Activated naive CD4-positive, alpha-beta T cell treated with anti-CD3 and anti-CD28 coated beads, Interleukin-2, amount 50 U/mL, for 72 hours (primary cell): ENCODE measurements at places on chromosomes 5 and 9.
A peak's percentile ranks its signal among the peaks of the same experiment; 100 is the strongest.

DNA sequence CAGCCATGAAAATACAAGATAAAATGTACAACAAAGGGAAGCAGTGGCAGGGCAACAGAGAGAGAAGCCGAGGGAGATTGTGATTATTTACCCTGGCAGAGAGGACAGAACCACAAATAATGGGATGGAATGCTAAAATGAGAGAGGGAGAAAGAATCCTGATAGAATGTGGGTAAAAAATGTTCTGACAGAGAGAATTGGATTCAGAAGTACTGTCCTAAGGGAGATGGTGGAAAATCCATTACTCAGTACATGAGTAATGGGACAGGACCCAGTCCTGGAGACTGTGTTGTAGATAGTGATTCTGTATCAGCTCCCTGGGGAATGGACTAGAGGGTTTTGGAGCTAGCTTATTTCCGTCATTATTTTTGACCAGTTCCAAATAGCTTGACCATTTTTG, 831.5 kb downstream of the MAT2B start:
- no peak for DNase-seq

DNA sequence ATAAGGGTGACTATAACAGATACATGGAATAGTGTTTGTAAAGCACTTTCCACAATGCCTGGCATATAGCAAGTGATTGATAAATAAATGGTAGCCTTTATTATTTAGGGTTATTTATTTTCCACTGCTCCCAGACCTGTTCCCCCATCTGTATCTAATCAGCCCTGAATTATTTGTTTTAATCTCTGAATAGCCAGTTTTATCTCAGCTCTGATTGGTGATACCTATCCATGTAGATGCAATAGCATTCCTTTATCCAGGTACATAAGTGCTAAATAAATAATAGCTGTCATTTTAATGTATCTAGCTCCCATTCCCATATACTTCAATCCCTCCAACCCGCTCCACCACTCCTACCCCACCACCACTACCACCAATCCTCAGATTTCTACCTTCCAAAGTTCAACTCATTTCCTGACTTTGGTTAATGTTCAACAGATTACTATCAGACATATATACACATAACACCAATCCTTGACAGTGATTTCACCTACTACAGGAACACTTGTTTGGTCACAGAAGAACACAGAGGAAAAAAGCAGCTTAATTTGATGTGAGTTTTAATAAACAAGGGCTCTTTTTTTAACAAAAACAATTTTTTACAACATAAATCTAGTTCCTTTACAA, 14.0 kb downstream of the PRKAA1 start:
- no peak for DNase-seq

DNA sequence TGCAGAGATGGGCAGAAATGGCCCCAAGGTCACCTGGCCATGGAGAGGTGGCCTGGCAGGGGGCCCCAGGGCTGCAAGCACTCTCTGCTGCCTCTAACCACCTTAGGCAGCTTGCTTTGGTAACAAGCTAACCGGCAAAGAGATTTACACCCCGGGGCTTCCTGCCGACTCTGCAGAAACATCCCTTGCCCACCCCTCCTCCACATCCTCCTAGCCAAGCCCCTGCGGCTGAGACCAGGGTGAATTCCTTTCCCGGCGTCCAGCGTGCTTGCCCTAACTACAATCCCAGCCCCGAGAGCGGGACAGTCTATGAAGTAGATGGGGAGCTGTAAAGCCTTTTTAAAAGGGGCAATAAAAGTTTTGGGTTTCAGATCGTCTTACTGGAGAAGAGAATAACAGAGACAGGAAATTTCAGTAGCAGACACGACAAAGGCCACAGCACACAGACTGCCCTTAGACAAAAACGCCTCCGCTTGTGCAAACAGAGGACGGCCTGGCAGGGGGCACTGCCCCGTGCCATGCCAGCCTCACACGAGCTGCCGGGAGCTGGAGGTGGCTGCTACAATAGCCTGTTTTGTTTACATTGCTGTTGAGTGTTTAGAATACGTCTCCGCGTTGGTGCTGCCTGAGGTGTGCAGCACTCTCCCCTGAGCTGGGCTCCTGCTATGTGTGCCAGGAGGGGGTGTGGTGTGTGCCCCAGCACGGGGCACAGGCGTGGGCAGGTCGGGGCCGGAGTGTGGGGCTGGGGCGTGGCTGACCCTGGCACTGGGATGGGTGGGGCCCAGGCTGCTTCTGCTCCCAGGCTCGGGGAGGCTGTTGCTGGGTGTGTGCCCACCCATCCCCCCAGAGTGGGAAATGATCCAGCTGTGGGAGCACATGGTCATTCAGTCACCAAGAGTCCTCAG, 15.3 kb downstream of the MYMK start:
- no peak for DNase-seq

DNA sequence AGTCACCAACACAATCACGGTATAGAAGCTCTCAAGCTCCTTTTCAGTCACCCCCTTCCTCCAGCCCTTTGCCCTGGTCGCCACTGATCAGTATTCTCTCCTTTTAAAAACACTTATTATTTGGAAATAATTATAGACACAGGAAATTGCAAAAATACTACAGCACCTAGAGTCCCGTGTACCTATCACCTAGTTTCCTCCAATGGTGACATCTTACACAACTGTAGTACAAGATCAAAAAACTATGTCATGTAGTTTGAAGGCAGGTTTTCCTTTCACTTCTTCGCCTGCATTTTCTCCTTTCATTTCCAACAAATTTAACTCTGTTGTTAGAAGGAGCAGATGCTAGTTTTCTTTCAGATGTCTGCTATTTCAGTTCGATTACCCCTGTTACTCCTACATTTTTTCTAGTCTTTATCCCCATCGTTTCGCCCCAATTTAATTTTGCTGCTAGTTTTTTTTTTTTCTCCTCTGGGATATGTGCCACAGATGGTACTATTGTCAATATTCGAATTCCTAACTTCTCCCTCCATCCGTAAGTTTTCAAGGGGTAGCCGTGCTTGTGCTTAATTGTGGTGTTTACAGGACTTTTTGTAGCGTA, 612 bp upstream of the ATG10 start:
- DNase-seq: no peak

- DNase-seq: no peak
These were observed 50.0 kb upstream of the KLF4 start for GRCh38 chr9:107539427-107540163.

DNA sequence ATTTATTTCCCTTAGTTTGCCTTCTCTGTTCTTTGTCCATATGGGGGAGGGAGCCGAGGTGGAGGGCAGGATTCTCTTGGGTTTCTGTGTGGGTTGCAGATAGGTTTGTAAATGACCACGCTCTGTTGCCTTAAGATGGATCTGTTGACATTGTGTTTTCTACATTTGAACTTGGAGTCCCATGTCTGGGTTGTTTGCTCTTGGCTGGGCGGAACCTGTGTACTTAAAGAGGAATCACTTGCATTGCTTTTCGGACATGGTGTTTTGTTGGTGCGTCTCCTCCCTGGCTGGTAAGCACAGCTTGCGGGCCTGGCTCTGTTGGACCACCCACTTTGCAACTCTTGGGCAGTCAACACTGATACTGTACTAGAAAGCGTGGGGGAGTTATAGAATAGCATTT, 45.9 kb downstream of the EHMT1 start:
- no peak for DNase-seq

DNA sequence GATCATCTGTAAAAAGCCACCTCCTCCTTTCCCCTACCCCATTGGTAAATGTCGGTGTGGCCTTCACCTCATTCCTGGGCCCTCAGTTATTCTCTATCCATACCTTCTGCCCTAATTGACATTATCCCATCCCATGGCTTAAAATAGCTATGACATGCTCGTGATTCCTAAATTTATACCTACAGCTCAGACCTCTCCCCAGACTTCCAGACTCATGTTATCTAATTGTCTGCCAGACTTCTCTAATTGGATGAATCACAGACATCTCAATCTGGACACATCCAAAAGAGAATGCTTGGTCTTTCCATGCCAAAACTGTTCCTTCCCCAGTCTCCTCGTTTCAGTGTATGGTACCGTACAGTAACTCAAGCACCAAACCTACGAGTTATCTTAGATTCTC, 113.0 kb upstream of the GPR151 start:
- no peak for DNase-seq

- DNase-seq: no peak
These were observed 25.0 kb downstream of the SH3TC2 start for GRCh38 chr5:149037817-149038216.

DNA sequence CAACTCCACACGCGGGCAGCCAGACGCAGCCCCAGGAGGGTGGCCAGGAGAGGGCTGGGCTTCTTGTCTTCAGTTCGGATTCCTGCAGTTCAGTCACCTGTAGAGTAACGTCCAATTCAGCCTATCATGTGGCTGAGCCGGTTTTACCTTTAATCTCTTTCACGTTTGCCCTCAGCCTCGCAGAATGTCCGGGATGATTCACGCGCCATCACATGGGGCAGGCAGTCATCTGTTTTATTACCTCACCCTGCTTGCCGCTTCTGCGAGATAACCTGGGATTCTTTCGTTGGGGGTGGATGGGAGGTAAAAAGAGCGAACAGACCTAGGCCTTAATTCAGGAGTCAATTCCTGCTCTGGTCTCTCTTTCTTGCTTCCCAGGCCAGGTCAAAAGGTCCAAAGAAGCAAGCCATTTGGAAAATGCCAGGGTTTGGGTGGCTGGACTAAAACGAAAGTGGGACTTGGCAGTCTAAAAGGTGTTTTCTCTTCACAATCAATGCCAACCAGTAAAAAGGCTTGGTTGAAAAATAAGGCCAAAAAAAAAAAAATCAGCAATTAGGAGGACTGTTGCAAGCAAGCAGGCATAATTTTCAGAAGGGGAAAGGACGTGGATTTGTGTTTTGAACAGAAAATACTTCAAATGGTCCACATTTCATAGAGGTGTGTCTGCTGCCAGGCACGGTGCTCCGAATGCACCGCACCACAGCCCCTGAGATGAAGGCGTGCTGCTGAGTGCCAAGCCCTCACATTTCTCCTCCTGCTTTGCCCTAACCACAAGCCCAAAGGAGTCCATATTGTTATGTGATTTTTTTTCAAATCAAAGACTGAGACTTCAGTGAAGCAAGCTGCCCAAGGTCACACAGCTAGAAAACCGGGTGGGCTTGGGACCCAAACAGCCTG, 2.8 kb upstream of the WWC1 start:
- no peak for DNase-seq

GRCh38 chr5:3122216-3122615, 370.7 kb upstream of the IRX2 start:
- DNase-seq: no peak

DNA sequence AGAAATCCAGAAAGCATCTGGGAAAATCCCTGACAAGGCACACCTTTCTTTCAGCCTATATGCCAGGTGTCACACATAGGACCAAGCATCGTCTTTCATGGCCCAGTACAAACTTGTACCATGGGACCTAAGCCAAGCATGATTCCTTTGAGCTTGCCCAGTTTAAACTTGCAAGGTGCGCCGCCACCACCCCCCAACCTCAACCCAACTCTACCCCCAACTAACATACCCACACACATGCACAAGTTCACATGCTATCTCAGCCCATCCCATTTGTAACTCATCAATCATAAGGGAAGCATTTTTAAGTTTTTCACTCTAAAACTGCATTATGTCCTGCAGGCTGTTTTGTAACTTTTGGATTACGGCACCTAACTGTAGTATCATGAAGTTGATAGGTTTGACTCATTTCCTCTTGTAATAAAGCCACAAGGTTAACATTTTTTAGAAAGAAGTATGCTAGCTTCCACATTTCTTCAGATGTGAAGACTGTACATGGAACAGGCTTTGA, 145.9 kb upstream of the FST start:
- no peak for DNase-seq

DNA sequence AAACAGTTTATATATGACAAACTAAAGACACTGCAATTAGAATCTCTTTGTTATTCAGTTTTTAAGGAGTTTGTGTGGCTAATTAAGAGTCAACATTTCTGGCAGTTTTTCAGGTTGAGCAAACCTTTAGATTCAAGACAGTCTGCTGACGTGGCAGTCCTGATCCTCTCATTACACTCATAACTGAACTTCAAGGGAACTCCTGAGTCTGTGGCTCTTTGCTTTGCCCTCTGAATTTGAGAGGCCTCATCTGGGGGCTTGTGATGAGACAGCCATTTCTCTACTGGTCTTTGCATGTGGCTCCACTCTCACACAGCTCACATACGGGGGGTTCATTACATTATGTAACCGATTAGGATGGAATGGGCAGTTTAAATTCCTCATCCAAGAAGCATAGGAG, 182.9 kb upstream of the MEF2C start:
- DNase-seq: no peak

DNA sequence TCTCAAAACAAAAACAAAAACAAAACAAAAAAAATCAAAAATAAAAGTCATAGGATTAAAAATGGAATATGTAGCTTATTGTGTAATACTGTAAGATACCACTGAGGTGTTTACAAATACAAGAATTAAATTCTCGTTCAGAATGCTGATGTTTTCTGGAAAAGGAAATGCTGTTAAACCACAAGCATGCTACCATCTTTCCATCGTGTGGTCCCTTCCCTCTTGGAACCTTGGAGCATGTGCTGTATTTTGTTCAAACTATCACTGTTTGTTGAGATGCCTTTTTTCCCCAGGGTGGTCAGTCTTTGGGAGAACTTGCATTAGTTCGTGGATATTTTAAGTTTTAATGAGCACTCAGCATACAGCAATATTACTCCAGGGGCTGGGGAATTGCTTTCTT, 39.7 kb downstream of the SUB1 start:
- no peak for DNase-seq

- DNase-seq: peak; percentile 80
These were observed 11.6 kb upstream of the RAB14 start for GRCh38 chr9:121213136-121213806.

- no peak for DNase-seq
These were observed 378.0 kb downstream of the MLLT3 start for GRCh38 chr9:20244271-20244670.

- DNase-seq: no peak
These were observed 280.4 kb downstream of the CDH9 start for GRCh38 chr5:26757941-26758340.

DNA sequence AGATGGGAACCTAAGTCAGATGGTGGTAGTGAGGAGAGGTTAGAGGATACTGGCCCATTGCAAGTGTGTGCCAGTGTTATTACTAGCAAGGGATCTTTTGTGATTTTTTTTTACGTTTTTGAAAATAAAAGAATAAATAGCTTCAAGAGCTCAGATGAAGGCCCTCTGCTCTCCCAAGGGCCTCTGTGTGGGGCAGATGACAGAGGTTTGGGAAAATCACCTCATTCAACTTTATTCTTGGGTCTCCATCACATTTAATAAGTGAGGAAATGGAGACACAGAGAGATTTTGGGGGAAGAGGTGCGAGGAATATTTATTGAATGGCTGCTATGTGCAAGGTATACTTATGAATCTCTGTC, 10.1 kb upstream of the TRAF1 start:
- no peak for DNase-seq
